ENCODE measurements at places on chromosomes 16 and 17. TPM values are rescaled to one million over a fixed set of nuclear protein-coding genes. Genes with fewer than 3 reads are reported as not detected.

Gene TBC1D3D
- 0.12 TPM for total RNA-seq

Gene ASPA
- total RNA-seq = 0.77 TPM

Gene ST6GALNAC1
- total RNA-seq = not detected

Gene NLRC3
- under 0.01 TPM for total RNA-seq

Gene WNT3
- 0.62 TPM for total RNA-seq

Gene ATAD5
- 5.8 TPM for total RNA-seq

Gene NGFR
- 0.12 TPM for total RNA-seq

Gene GAST
- not detected for total RNA-seq

Gene TSNAXIP1
- total RNA-seq = 0.89 TPM

Gene MMP15
- total RNA-seq = 4.2 TPM

Gene NT5C3B
- total RNA-seq = 76.4 TPM

Gene CACNB1
- total RNA-seq = 12.1 TPM

Gene CLEC18B
- total RNA-seq = 0.33 TPM

Gene ZNF469
- 1.4 TPM for total RNA-seq

Gene PPP1R27
- total RNA-seq = not detected

Gene RFWD3
- total RNA-seq = 18.1 TPM

Gene CRYBA1
- not detected for total RNA-seq

Gene CDT1
- 6.1 TPM for total RNA-seq

Gene SHCBP1
- 71.8 TPM for total RNA-seq
